ENCODE measurements at places on chromosomes 16 and 17.

- DNase-seq = no peak
Measured at GRCh38 chr16:1003391-1004347, 22.1 kb downstream of the SOX8 start.

DNA sequence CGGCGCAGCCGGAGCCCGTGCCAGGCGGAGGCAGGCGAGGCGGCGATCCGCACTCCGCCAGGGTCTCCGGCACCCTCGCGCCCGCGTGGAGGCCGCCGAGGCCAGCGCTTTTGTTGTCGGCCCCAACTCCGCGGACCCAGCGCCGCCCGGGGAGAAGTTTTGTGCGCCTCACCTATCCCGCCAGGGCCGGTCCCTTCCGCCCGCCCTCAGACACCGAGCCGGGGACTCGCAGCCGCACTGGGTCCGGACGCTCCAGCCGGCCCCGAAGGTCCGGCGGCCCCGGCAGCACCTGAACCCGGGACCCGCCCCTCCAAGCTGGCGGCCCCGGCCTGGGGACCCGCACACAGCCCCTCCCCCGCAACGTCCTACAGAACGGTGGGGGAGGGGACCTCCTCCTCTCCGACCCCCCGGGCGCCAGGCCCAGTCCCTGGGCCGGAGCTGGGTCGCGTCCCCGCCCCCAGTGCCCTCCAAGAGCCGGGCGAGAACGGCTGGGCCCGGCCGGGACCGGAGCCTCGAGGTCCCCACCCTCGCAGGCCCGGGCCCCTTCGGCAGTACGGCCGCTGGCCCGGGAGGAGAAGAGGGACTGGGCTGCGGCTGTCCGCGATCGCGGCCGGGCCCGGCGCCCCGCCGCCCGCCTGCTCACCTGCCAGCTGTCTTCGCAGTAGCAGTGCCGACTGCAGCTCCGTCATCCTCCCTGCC lies 698 bp downstream of the UBE2G1 start:
- no peak for DNase-seq

- DNase-seq = no peak
Measured at GRCh38 chr17:6327007-6327406, 107.9 kb downstream of the AIPL1 start.

DNA sequence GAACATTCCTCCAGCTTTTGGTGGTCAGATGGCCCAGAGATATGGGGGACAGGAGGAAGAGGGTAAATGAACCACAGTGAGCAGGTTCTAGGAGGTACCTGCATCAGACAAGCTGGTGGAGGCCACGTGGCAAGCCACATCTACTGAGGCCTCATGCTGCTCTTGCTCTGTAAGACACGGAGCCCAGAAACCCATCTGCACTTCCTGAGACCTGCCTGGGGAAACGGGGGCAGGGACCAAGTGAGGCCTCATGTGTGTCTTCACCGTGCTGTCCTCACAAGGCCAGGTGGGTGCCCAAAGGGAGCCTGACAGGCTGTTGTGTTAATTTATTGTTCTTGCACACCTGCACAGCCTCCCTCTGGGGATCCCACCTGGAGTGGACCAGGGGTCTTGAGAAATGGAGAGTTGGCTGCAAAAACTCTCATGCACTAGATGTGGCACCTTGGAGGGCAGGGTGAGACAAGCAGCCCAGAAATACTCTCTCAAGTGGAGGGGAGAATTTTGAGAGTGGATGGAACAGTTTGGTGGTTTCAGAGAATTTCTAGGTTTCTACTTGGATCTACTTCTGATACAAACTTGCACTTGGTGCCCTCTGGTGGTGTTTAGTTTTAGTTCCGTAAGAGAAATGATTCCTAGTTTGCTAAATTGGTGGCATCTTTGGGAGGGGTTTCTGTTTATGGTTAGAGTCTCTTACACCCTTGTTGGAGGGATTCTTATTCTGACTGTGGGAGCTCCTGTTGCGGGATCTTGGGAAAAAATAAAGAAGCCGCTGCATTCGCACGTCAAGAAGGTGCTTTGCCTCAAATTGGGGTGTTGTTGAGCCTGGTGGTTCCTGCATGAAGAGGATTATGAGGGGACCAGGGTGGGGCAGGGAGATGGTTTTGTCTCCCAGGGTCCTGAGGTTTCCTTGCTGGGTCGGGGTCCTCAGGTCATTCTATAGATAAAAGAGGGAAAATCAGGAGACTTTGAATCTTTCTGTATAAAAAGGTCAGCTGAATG lies 47.5 kb downstream of the SLC6A2 start:
- no peak for DNase-seq

DNA sequence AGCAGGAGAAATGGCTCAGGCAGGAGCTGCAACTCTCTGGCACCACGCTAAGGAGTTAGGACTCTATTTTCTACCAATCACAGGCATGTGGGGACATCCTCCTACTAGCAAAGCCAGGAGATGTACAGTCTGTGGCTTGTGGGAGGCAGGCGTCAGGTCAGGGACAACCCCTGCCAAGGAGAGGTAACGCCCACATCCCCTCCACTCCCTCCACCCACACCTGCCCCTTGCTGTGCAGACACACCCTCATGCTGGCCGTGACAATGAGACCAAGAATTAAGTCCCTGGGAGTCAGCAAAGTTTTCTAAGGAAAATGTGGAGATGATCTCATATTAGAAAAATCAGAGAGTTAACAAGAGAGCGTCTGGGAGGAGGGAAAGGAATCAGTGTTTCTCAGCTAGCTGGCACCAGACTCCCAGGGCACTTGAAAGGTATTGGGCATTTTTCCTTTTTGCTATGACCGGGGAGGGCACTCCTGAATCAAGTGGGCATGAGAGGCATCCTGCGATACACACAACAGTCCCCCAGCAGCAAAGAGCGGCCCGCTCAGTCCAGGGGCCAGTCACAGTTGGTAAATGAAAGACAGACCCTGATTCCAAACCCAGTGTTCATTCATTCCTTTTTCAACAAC lies 87.3 kb upstream of the RPL38 start:
- DNase-seq = no peak

DNA sequence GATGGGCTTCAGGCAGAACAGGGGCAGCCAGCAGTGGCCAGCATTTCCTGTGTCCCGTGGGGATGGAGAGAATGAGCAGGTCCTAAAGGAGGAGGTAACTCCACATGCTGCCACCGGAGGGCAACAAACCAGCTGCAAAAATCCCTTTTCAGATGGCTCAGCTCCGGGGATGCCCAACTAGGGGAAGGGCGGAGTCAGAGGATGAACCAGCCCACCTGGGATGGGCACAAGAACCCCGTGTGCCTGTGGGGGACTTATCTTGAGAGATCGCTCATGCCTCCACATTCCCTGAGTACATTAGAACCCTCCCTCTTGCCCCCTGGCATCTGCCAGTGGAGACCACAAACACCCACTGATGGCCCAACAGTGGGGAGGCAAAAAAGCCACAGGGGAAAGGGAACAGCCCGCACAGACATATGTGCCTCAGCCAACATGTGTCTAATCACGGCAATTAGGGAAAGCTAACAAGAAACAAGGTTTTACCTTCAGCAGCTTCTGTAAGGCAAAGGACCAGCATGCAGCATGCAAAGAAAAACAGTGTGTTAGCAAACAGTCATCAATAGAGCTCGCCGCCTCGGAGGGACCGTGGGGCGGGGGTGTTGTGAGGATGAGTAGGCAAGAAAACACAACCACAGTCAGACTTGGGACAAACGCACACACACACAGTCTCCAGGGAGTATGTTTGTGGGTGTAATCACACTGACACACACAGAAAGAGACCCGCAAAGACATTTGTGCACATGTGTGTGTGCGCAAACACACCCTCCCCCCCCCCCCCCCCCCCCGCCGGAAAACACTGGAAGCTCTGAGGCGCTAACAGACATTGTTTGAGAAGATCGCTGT lies 64.0 kb downstream of the MYO18A start:
- no peak for DNase-seq

GRCh38 chr17:80633207-80633606 lies 88.6 kb downstream of the RPTOR start:
- no peak for DNase-seq

GRCh38 chr16:88951989-88952388 lies 25.0 kb downstream of the CBFA2T3 start:
- no peak for DNase-seq

DNA sequence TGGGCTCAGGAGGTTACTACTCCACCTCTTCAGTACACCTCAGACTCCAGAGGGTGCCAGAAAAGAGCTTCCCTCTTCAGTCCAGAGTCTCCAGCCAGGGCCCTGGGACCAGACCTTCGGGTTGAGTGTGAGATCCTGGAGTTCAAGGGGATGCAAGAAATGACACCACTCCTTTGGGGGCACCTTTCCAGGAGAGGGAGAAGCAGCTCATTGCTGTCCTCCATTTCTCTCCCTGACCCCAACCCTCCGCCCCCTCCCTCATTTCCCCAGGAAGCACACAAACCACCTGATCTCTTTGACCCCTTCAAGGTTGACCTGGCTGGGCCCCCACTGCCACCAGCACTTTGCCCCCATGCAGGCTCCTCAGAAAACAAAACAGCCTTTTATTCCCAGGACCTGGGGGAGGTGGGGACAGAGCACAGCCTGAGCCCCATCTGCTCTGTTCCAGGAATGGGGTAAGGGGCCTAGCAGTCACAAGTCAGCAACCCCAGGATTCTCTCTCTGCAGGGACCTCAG lies 21.4 kb downstream of the CDH5 start:
- no peak for DNase-seq

DNA sequence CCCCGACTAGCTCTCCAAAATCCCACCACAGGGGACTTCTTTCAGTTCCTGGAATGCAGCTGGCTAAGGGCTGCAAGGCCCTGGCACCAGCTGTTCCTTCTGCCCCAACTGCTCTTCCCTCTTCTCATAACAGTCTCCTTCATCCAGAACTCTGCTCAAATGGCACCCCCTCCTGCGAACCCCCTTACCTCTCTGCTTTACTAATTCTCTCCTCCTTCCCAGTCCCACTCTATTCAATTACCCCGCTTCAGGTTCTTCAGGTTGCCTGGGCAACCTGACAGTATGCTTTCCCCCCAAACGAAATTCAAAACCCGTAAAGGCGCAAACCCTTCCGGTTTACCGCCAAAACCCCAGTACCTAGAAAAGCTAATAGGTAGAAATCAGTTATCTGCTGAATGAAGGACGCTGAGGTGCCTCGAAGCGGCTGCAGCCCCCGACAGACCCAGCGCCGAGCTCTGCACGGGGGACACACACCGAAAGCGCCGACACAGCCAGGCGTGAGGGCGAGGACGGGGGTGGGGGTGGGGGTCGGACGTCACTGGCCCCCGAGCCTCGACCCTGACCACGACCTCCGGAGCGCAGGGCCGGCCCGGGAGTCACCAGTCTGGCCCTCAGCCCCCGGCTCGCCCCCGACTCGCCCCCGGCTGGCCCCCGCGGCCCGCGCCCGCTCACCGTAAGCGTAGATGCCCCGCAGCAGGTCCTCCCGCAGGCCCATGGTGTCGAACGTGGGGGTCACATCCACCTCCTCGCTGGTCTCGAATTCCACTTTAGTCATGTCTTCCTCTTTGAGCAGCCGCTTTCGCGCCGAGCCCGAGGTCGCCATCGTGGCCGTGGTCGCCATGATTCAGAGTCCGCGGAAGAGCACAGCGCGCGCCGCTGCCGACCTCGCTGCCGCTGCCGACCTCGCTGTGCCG lies 550 bp downstream of the EIF4A3 start:
- no peak for DNase-seq

- no peak for DNase-seq
Measured at GRCh38 chr17:7466639-7467341, 12.6 kb downstream of the ZBTB4 start.

DNA sequence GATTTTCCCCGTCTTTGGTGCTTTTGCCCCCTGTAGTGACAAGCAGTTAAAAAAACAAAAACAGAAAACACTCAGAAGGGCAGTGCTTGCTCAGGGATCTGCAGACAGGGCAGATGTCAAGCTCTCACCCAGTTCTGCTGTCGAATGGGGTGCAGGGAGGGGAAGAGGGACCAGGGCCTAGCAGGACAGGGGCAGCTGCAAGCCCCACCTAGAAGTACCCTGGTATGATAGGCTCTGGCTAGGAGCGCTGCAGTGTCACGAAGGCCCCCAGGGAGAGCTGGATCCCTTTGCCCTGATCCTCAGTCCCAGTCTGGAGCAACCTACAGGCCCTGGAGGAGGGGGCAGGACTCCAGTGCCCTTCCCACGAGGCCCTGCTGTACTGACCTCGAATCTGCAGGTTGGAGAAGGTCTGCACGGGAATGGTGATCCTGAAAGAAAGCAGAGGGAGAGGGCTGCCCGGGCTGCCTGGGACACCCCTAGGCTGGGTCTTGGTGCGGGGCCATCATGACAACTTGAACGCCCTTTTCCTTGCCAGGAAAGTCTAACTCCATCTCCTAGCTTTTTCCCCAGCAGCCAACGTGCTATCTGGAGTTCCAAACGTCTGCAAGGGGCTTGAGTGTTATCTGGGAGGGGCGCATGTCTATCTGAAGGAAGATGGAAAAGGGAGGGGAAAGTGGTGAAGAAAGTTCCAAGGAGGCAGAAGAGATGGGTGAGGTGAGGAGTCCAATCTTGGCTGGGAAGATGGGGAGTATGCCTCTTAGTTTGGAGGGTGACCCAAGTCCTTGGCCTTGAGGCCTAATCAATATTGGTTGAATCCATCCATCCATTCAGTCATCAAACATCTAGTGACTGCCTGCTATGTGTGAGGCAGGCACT lies 4.8 kb downstream of the GFAP start:
- DNase-seq = no peak

DNA sequence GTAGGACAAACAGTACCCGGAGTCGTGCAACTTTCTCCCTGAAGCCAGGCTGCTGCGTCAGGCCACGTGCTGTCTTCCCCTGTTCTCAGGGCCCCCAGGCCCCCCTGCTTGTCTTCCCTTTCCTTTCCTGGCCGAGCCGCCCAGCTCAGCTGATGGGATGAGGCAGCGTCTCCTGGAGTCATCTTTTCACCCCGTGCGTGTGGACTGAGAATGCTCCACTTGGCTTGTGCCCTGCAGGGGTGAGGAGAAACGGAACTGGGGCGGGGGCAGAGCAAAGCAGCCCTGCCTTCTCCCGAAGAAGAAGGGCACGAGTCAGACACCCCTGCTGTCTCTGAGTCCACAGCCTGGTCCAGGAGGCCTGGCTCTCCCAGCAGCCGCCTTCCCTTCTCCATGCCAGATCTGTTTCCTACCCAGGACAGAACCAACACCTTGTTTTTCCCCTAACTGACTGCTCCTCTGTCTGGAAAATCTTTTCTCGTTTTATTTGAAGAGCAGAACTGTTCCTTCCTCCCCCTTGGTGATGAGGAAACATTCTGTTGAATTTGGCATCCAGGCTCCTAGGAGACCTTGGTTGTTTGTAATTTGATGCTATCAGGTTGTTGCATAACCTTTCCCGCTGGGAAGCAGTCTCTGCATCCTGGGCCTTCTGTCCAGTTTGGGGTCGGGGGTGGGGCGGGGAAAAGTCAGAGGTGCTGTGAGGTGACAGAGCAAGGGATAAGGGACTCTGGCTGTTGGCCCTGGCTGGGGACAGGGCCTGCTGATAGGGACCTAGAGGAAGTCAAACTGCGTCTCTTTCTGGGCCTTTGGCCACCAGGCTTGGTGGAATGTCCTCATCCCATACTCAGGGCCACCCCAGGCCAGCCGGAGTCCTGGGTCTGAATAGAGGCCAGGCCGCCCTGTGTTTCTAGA lies 78.8 kb downstream of the WIPI1 start:
- no peak for DNase-seq

Measured in activated naive CD8-positive, alpha-beta T cell treated with anti-CD3 and anti-CD28 coated beads, Interleukin-2, amount 50 U/mL, for 16 hours (primary cell).